ENCODE measurements at places on chromosomes 12 and 14. TPM values are rescaled to one million over a fixed set of nuclear protein-coding genes. Genes with fewer than 3 reads are reported as not detected.
A peak's percentile ranks its signal among the peaks of the same experiment; 100 is the strongest.

Gene SCNN1A
- total RNA-seq = 0.40 TPM

- peak; percentile 38 for DNase-seq
These were observed 404.4 kb downstream of the SLC6A15 start for GRCh38 chr12:84507956-84508850.

DNA sequence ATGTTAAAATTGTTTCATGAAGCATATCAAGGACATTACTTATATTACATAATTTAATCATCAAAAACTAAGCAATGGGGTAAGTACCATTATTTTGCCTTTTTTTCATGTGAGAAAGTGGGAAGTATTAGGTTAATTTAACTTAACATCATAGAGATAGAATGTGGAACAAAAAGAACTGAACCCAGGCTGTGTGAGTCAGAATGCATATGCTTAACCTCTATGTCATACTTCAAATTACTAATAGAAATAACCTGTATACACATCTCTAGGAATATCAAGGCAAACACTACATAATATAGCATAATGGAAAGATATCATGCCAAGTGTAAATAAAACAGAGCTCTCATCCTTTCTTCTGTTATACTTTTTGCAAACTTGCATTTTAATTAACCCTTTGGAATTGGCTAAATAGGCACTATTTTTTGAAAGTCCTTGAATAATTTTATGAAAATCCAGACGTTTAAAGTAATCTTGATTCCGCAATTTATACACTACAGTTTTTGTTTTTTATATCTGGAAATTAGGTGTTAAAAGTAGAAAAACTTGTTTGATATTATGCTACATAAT, 777.7 kb downstream of the SLC6A15 start:
- no peak for DNase-seq

GRCh38 chr12:39605501-39605900, 14.1 kb downstream of the ABCD2 start:
- DNase-seq = no peak

Gene KRT74
- total RNA-seq = 0.10 TPM

DNA sequence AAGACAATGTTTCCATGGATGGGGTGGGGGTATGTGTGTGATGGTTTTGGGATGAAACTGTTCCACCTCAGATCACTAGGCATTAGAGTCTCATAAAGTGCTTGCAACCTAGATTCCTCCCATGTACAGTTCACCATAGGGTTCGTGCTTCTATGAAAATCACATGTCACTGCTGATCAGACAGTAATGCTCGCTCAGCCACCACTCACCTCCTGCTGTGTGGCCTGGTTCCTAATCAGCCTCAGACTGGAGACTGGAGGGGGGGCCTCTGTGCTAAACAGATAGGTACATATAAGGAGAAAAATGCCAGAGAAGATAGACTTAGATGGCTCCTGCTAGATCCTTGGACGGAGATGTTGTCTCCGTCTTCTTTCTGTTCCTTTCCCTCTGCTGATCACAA, 1296.9 kb upstream of the SEL1L start:
- DNase-seq = no peak

DNA sequence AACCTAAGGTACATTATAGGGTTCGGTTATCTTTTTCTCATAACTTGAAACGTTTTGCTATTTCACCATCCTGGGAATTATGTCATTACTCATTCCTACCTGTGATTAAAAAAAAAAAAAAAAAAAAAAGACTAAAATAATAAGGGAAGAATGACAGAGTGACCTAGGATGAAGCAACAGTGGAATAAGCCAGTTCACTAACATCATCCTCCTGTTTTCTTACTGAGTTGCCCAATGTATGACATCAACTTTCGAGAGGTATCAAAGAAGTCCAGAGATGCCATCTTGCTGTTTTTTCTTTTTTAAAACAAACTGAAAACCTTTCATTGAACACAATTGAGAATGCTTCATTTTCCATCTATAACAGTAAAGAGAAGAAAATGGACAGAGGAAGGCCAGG, 42.8 kb downstream of the AMN start:
- DNase-seq = no peak

GRCh38 chr14:92449404-92450181, 64.0 kb upstream of the RIN3 start:
- DNase-seq = no peak

- no peak for DNase-seq
These were observed 16.2 kb upstream of the AACS start for GRCh38 chr12:125049093-125049458.

GRCh38 chr14:49770212-49770817, 2.4 kb downstream of the KLHDC2 start:
- no peak for DNase-seq

Gene NEUROD4
- total RNA-seq = 0.50 TPM

Gene GPR68
- total RNA-seq = 2.0 TPM

GRCh38 chr12:52847335-52848102, 1.3 kb downstream of the KRT78 start:
- DNase-seq = no peak

DNA sequence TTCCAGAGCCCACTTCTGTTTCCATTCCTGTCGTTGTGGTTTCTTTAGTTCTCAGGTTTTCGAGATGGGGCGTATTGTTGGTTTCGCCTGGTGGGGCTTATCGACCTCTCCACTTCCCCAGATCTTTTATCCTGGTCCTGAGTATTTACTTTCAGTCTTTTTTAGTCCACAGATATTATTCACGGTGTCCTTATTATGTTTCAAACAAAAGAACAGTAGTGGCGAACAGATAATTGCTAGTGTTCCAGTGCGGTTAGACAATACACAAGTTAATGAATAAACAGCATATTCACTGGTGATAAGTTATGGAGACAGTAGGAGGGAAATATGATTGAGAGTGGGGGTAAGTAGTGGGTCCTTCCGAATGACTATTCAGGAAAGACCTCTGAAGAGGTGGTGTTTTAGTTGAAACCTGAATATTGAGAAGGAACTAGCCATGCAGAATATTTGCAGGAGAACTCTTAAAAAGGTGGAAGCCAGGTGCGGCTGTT, 668 bp downstream of the TMEM260 start:
- no peak for DNase-seq

Gene CD4
- total RNA-seq = 11.3 TPM

- no peak for DNase-seq
These were observed 209.1 kb downstream of the NUBPL start for GRCh38 chr14:31770271-31770670.

DNA sequence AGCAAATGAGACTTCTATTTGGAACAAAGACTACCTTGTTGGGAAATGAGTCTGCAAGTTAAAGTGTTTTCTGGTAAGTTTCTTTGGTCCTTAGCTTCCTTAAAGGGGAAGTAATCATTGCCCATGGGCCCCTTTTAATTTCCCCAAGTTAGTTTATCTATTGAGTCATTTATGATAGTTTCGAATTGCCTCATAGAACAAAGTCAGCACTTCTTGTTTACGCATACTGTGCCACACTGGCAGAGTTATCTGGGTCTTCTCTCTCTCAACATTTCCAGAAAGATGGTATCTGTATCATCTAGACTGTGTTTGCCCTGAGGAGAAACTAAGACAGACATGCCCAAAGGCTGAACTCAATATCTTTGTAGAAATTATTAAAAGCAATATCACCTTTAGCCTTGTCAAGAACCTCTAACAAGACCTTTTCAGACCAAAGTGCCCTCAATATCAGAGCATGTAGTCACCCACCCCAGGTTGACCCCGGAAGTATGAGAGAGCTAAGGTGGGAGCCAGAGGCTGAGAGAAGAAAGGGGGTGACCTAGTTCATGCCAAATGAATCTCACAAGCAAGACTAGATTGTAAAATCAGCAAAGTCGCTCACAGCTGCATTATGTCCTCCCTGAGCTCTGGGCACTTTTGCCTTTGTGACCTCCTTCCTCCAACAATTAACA, 40.0 kb downstream of the GPR65 start:
- no peak for DNase-seq

- DNase-seq = no peak
These were observed 23.9 kb downstream of the SERPINA10 start for GRCh38 chr14:94269156-94269555.

Gene TAS2R42
- not detected for total RNA-seq

GRCh38 chr12:128047266-128048060, 219.5 kb upstream of the TMEM132C start:
- no peak for DNase-seq

Gene KRT78
- total RNA-seq = not detected

GRCh38 chr14:54686219-54686870, 119.4 kb downstream of the SAMD4A start:
- no peak for DNase-seq

Gene SERPINA6
- total RNA-seq = 0.06 TPM

DNA sequence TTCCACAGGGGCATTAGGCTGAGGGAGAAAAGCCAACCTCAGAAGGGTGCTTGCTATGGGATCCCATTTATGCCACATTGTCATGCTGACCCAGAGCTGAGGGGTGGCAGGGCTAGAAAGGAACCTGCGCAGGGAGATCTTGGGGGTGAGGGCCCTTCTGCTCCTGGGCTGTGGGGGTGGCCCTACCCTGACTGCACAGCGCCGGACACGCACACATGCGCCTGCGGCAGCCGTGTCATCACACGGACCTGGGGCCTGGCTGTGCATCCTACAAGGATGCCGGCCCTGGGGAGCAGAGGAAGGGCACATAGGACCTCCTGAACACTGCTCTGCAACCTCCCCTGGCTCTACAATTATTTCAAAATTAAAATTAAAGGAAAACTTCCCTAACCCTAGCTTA, 6.9 kb downstream of the CDCA4 start:
- DNase-seq = no peak

DNA sequence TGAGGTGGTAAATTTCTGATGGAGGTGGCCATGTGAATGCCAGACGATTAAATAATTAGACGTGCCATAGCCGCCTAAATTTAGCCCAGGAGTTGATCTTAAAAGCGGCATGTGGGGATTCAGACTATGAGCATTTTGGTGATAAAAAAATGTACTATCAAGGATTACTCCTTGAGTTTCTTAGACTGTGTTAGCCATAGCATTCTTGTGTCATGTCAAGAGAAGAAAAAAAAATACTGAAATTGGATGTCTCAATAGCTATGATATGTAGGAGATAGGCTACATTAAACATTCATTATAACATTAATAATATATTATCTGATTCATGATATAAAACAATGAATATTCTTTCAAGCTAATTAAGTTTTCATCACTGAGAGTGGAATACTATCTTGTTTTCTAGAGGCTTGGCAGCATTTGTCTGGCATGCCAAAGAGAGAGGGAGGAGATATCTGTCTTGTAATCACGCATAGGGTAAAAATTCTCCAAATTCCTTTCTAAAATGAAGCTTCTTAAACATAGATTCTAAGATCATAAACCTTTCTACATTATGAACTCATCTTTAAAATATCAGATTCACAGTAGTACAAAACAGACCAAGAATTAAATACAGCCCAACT, 727.0 kb downstream of the C12orf50 start:
- DNase-seq = no peak

DNA sequence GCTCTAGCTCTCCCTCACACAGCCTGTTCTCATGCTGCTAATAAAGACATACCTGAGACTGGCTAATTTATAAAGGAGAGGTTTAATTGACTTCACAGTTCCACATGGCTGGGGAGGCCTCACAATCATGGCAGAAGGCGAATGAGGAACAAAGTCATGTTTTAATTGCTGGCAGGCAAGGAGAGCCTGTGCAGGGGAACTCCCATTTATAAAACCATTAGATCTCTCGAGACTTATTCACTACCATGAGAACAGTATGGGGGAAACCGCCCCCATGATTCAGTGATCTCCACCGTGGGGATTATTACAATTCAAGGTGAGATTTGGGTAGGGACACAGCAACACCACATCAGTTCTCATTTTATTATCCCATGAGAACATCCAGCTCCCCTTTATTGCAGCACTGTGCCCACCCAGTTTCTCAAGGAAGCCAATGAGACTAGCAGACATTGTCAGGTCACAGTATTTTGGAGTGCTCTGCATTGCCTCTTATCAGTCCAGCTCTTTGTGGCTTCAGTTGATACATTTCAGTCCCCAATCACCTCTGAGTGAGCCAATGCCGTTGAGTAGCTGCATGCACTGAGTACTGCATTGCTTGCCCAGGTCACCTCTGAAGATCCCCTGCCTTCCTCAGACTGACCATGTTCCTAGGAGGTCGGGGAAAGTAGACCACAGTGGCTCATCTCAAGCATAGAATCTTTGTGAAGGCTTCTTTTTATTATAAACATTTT, 131.2 kb downstream of the CRADD start:
- DNase-seq = no peak

Gene SPIC
- total RNA-seq = not detected

GRCh38 chr12:23349564-23349963, 599.9 kb downstream of the SOX5 start:
- no peak for DNase-seq

DNA sequence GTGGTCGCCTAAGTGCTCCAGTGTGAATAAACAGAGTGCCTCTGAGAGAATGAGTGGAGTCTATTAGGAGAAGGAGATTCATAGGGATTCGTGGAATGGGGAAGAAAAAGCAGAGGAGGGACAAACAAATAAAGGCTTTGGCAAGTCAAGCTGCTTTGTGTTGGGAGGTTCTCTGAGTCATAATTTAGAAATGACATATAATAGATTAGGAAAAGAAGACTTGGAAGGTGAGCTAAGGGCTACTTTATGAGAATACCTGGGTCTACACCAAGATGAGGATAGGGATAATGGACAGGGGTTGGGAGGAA, 6.4 kb upstream of the NTN4 start:
- no peak for DNase-seq

Gene POLE2
- 20.1 TPM for total RNA-seq
